ENCODE measurements at places on chromosomes 4 and X. TPM values are rescaled to one million over a fixed set of nuclear protein-coding genes. Genes with fewer than 3 reads are reported as not detected.
A peak's percentile ranks its signal among the peaks of the same experiment; 100 is the strongest.

GRCh38 chrX:41293269-41293668, 40.7 kb upstream of the DDX3X start:
- no peak overlapping the region for H3K27ac ChIP-seq
- no peaks in the 10 kb centered on the region for H3K27me3 ChIP-seq
- H3K4me1 ChIP-seq, result no peaks in the 10 kb centered on the region
- no peak overlapping the region for H3K4me3 ChIP-seq
- DNase-seq, result no peak
- no peaks in the 10 kb centered on the region for H3K36me3 ChIP-seq

DNA sequence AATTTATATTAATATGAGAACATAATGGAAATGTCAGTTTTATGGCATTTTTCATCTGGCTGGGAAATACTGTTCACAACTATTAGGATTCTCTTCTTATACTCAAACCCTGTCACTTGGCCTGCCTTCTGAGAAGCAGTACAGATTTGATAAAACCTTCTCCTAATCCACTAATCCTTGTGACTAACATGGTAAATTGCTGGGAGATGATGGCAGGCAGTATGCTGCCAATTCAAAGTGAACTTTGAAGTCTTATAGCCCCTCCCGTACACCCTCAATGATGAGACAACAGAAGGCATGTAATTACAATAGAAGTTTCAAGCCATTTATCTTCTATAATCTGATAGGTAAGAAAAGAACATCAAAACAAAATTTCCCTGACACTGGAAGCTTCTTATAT, 36.9 kb downstream of the PAQR3 start:
- no peak overlapping the region for H3K4me3 ChIP-seq
- H3K36me3 ChIP-seq, result peaks cover 8% of the 10 kb centered on the region
- no peak for DNase-seq
- H3K27ac ChIP-seq, result no peak overlapping the region

- H3K4me3 ChIP-seq, result no peak overlapping the region
- no peak for DNase-seq
- no peaks in the 10 kb centered on the region for H3K27me3 ChIP-seq
- no peaks in the 10 kb centered on the region for H3K36me3 ChIP-seq
- H3K27ac ChIP-seq, result no peak overlapping the region
These were observed 89.3 kb downstream of the APBB2 start for GRCh38 chr4:41124916-41125548.

DNA sequence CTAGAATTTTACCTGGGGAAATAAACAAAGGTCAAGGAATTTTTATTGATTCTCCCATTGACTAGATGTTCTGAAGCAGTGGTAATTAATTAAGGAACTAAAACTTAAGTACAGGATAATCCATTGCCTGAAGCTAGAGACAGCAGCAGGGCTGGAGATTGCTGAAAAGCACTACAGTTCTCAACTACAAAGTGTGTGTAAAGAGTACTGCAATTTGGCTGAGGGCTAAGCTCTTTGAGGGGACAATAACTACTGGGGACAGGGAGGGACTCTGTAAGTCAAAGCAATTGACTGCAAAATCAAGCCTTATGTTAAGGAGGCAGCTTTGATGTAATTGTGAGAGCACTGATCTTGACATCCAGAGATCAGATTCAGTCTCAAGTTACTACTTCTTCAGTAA, 260.4 kb downstream of the GALNTL6 start:
- no peak overlapping the region for H3K4me3 ChIP-seq
- no peaks in the 10 kb centered on the region for H3K27me3 ChIP-seq
- no peaks in the 10 kb centered on the region for H3K4me1 ChIP-seq
- no peak for DNase-seq

DNA sequence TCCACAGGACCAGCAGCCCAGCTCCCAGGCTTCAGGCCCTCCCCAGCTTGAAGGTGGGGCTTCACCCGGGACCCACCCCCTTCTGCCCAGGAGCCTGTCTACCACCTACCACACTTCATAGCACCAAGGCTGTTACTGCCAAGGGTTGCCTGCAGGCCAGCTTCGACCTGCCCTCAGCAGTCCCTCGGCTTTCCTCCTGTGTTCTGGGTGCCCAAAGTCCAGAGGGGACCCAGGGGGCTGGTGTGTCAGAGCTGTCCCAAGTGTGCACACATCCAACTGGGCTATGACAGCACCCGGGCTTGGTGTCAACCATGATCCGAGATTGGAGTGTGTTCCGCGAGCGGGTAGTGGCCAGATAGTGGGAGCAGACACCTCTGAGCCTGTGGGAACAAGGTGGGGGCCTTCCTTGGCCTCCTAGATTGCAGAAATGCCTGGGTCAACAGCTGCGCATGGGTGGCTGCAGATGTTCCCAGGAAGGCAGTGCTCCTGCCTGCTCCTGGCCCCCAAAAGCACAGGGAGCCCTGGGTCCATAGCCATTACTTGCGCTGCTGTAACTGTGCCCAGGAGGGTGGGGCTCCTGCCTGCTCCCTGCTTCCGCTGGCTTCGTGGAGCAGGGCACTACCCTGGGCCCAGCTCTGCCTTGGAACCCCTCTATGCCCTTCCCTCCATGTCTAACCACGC, 16.8 kb downstream of the SULT1B1 start:
- H3K4me3 ChIP-seq, result no peak overlapping the region
- H3K27ac ChIP-seq, result no peak overlapping the region
- no peaks in the 10 kb centered on the region for H3K4me1 ChIP-seq
- no peaks in the 10 kb centered on the region for H3K27me3 ChIP-seq
- DNase-seq, result peak; percentile 69
- no peaks in the 10 kb centered on the region for H3K36me3 ChIP-seq

DNA sequence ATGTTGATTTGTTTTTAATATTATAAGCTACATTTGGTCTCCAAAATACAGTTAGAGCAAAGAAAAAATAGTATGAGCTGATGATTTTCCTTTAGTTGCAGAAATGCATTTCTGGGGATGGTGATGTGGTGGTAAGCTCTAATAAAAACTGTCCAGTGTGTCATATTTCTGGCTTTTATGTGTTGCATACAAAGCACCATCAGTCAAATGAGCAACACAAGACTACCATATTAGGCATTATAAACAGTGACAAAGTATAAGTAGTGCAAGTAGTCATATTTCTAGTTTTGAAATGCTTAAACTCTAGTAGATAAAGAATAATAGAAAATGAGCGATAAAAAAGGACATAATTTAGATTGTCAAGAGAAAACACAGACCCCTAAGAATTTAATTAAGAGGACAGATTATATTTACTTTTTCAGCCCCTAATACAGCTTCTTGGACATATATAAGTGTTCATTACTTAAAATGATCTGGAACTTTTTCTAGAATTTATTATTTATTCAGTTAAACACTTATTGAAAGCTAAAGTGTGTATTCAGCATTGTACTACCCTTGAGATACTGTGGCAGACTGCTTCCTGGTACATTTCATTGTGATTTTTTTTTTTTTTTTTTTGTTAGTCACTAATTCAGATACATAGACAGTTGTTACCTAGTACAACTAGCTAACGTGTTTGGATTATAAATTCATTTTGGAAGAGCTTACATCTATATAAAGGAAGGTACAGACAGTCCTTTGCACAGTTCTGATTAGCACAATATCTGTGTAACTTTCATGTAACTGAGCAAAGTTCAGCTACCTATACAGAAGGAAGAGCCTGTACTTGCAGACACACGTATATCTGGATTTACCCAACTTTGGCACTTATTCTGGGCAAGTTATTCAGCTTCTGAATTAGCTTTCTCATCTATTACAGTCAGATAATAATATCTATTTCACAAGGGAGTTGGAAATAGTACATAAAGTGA, 22.3 kb downstream of the RAP1GDS1 start:
- no peak for DNase-seq
- H3K4me1 ChIP-seq, result no peaks in the 10 kb centered on the region
- no peak overlapping the region for H3K4me3 ChIP-seq
- H3K27me3 ChIP-seq, result no peaks in the 10 kb centered on the region

- H3K36me3 ChIP-seq, result no peaks in the 10 kb centered on the region
- H3K4me3 ChIP-seq, result no peak overlapping the region
- no peaks in the 10 kb centered on the region for H3K4me1 ChIP-seq
- no peak overlapping the region for H3K27ac ChIP-seq
These were observed 90.0 kb downstream of the GATB start for GRCh38 chr4:151670843-151671242.

- H3K4me1 ChIP-seq, result no peaks in the 10 kb centered on the region
- H3K27me3 ChIP-seq, result no peaks in the 10 kb centered on the region
- no peaks in the 10 kb centered on the region for H3K36me3 ChIP-seq
- H3K4me3 ChIP-seq, result no peak overlapping the region
- no peak for DNase-seq
- H3K27ac ChIP-seq, result no peak overlapping the region
These were observed 371.2 kb downstream of the AFF2 start for GRCh38 chrX:148871422-148872160.

GRCh38 chrX:124954402-124954801, 365.3 kb upstream of the TEX13C start:
- H3K36me3 ChIP-seq, result no peaks in the 10 kb centered on the region
- H3K4me1 ChIP-seq, result no peaks in the 10 kb centered on the region
- no peaks in the 10 kb centered on the region for H3K27me3 ChIP-seq
- H3K27ac ChIP-seq, result no peak overlapping the region
- no peak for DNase-seq
- H3K4me3 ChIP-seq, result no peak overlapping the region

GRCh38 chrX:153469811-153470410, 465 bp downstream of the HAUS7 start:
- H3K27me3 ChIP-seq, result no peaks in the 10 kb centered on the region
- H3K4me3 ChIP-seq, result peak overlapping the region; percentile 53
- DNase-seq, result no peak
- H3K4me1 ChIP-seq, result peaks cover 31% of the 10 kb centered on the region

GRCh38 chr4:77190053-77190452, 33.0 kb downstream of the CCNG2 start:
- no peaks in the 10 kb centered on the region for H3K36me3 ChIP-seq
- no peaks in the 10 kb centered on the region for H3K27me3 ChIP-seq
- no peak overlapping the region for H3K4me3 ChIP-seq
- H3K4me1 ChIP-seq, result peaks cover 14% of the 10 kb centered on the region
- no peak for DNase-seq

- no peaks in the 10 kb centered on the region for H3K27me3 ChIP-seq
- no peaks in the 10 kb centered on the region for H3K36me3 ChIP-seq
- no peak for DNase-seq
- H3K27ac ChIP-seq, result no peak overlapping the region
- no peaks in the 10 kb centered on the region for H3K4me1 ChIP-seq
These were observed 631.7 kb downstream of the SMARCA1 start for GRCh38 chrX:128891554-128891953.

DNA sequence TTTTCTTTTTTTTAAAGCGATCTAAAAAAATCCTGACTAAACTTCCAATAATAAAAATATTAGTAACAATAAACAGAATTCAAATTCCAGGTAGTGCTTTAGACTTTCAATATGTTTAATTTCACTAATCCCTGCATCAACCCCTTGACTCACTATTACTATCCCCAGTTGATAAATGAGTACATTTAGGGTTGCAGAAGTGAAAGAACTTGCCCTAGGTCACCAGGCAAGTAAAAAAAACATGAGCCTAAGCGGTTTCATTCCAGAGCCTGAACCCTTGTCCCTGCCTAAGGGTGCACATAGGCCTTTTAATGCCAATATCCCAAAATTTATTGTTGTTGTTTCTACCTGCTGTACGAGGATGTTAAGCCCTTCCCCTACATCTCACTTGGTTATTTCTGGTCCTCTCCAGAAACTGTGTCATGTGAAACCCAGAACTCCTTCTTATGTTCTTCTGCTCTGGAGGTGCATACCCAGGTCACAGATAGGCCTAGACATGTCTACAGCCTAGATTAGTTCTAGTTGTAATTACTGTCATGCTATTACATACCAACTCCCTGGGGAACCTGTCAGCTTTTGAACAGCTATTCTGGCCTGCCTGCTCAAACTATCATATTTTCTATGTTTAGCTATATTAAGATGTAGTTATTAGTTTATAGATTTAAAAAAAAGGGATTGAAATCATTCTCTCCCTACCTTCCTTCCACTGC, 244.5 kb upstream of the PITX2 start:
- H3K27me3 ChIP-seq, result no peaks in the 10 kb centered on the region
- no peak for DNase-seq
- no peaks in the 10 kb centered on the region for H3K36me3 ChIP-seq
- H3K27ac ChIP-seq, result no peak overlapping the region

GRCh38 chr4:38688676-38689355, 24.8 kb downstream of the KLF3 start:
- no peak for DNase-seq
- peaks cover 30% of the 10 kb centered on the region for H3K36me3 ChIP-seq
- no peak overlapping the region for H3K4me3 ChIP-seq
- peak overlapping the region; percentile 34 for H3K27ac ChIP-seq
- peaks cover 84% of the 10 kb centered on the region for H3K4me1 ChIP-seq
- H3K27me3 ChIP-seq, result no peaks in the 10 kb centered on the region

DNA sequence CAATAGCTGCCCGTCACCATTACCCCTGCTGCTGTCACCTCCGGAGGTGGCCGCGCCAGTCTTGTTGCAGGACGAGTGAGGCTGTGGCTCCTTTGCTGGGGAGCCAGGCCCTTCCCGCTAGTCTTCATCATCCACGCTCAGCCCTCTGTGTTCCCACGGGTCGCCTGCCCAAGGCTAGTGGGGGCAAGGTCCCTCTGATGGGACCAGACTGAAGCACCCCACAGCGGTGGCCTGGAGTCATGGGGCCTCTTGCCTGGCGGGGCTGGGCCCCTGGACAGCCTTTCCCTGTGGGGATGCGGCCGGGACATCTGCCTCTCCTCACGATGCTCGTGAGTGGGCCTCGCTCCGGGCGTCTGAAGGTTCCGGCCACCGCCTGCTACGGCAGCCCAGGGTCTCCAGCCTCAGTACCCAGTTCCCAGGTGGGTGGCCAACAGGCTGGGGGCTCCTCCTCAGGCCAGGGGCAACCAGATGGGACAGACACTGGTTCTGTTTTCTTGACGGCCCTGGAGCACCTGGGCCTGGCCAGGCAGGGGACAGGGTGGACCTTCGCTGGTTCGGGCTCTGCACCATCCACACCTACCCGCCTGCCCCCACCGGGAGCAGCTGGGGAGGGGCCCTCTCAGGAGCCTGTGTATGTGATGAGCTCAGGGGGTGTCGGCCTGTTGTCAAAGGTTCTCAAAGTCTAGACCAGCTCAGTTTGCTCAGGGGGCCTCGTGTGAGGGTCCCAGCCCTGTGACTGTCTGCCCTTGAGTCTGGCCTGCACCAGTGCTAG, 32.3 kb downstream of the DOK7 start:
- H3K4me1 ChIP-seq, result no peaks in the 10 kb centered on the region
- H3K4me3 ChIP-seq, result no peak overlapping the region
- H3K36me3 ChIP-seq, result no peaks in the 10 kb centered on the region
- peaks cover 56% of the 10 kb centered on the region for H3K27me3 ChIP-seq

DNA sequence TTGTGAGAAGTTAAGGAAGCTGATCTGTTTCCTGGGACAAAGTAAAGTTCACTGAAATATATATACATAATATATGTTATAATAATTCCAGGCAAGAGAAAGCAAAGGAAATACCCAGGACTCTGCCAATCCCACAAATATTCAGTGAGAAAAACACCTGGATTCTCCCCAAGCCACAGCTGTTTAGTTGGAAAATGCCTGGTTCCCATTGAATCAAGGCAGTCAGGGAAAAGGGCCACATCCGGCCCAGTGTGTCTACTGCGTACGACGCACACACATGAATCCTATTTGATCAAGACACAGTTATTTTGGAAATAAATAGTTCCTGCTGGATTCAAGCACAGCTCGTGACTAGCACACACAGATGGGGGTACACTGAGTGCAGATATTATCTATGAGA, 6.3 kb upstream of the DCHS2 start:
- H3K27me3 ChIP-seq, result peaks cover 10% of the 10 kb centered on the region
- H3K36me3 ChIP-seq, result no peaks in the 10 kb centered on the region
- H3K4me1 ChIP-seq, result no peaks in the 10 kb centered on the region
- no peak overlapping the region for H3K27ac ChIP-seq
- DNase-seq, result no peak
- no peak overlapping the region for H3K4me3 ChIP-seq

HTRA3 gene
- 3.4 TPM for total RNA-seq

GPR143 gene
- total RNA-seq, result not detected

SGMS2 gene
- total RNA-seq, result 7.3 TPM

UNC5C gene
- total RNA-seq, result 7.8 TPM

TCEAL5 gene
- not detected for total RNA-seq

PABPC1L2B gene
- total RNA-seq, result not detected

WNK3 gene
- total RNA-seq, result 0.83 TPM

ANXA10 gene
- total RNA-seq, result not detected

CPE gene
- 7.8 TPM for total RNA-seq
